C1 segment of cervical spinal cord (tissue), 14 donors: ENCODE measurements at places on chromosomes 2 and 18.

GRCh38 chr2:187360286-187360685 is 87.8 kb downstream of the CALCRL start:
- no peak for DNase-seq

GRCh38 chr2:856456-856855 is 94.2 kb upstream of the SNTG2 start:
- no peak for DNase-seq

- no peak for DNase-seq
Measured at GRCh38 chr2:158667586-158667985, 127.5 kb upstream of the DAPL1 start.

DNA sequence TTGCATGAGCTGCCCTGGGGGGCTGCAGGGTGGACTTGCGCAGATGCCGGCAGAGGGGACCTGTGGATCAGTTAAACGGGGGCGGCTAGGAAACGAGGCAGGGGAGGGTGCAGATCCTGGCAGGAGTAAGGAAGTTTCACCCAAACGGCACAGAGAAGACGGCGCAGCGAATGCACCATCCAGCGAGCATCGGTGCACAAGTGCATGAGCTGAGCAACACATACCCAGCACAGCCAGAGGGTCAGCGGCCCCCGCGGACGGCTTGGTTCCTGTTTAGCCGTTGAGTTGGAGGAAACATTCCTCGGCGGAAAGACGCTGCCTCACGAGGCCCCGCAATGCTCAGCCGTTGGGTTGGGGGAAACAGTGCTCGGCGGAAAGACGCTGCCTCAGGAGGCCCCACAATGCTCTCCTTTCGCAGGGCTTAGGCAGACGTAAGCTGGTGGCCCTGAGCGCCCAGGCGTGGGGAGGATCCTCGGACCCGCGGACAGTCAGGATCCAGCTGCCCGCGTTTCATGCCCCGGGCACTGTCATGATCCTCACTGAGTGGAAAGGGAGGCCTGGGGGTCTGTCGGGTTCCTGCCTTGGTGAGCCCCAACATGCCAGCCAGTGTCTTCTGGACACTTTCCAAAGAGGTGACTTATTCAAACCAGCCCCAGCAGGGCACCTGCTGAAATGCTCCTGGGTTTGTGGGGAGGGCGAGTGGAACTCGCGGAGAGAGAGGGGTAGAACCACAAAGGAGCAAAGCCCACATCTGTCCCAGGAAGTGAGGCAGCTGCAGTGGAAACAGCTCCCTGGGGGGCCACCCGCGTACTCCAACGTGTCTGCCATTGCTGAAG is 86.3 kb downstream of the NDUFA10 start:
- DNase-seq: no peak

DNA sequence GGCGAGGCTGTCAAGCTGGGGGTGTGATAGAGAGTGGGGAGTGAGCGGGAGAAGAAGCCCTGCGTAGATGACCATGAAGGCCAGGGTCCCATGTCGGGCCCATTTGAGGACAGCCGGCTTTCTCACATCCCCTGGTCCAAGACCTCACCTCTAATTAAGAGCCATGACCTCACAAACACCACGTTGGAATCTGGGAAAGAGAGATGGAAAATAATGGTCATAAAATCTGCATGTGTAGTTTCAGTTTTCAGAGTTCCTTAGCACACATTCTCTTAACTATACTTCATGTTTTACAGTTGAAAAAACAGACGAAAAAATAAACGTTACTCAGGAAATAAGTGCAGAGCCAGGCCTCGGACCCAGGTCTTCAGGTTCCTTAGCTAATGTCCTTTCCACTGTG is 244.8 kb upstream of the SIX2 start:
- DNase-seq: no peak

GRCh38 chr2:141555876-141556470 is 574.8 kb downstream of the LRP1B start:
- DNase-seq: no peak

GRCh38 chr18:25181581-25181980 is 170.4 kb downstream of the ZNF521 start:
- no peak for DNase-seq

GRCh38 chr2:177799531-177799930 is 273.0 kb downstream of the PDE11A start:
- DNase-seq: no peak
